Choroid plexus epithelial cell (primary cell): ENCODE measurements at places on chromosomes 2 and 18.

DNA sequence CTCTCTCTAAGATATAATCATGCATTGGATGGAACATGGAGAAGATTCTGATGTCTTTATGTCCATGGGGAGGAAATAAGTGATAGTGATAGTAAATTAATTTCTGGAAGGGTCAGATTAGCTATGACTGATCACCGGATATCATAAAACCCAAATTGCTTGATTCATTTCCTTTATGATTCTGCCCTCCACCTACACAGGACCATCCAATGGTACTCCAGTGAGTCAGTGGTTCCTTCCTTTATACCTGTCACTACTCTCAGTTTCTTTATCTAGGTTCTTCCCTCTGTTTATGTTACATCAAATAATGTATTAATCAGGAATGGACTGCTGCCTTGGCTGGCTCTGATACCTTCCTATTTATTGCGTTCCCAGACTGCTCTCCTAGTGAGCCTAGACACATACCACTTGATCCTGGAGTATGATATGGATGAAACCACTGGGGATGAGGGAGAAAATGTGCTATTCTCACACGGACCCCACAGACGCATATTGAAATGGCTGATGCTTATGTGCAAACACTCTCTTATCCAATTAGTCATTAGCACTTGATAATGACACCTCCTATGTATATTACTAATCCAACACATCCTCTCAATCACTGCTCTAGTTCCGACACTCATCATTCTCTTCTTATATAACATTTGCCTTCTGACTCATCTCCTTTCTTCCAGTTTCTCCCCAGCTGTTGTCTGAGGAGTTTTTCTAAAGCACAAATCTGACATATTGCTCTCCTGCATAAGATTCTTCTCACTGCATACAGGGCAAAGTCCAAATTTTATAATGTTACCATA, 315.6 kb downstream of the INSIG2 start:
- DNase-seq, result no peak

GRCh38 chr2:168147830-168148794, 99.3 kb downstream of the STK39 start:
- DNase-seq, result no peak

DNA sequence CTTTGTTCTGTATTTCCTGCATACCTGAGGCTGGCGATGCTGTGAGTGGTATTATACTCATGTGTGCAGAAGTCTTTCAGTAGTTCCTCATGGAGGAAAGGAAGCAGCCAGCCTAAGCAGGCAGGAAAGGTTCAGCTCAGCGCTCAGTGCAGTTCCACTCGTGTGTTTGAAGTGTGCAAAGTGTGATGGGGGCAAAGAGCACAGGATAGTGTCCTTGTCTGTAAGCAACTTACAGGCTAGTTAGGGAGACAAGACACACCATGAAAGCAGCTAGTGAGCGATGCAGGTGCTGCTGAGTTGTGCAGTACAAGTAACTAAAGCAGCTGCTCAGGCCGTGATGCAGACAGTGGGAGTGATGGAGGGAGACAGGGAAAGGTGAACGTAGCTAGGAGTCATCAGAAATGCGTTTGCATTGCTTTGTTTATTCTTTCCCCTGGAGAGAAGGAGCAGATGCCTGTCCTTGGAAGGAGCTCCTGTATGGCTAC, 146.2 kb downstream of the LDLRAD4 start:
- DNase-seq, result no peak

GRCh38 chr2:56582570-56582969, 398.8 kb downstream of the CCDC85A start:
- no peak for DNase-seq

- DNase-seq, result no peak
Observed at GRCh38 chr2:58983111-58983510, 742.0 kb upstream of the FANCL start.

GRCh38 chr2:144477957-144478311, 42.0 kb downstream of the ZEB2 start:
- no peak for DNase-seq

DNA sequence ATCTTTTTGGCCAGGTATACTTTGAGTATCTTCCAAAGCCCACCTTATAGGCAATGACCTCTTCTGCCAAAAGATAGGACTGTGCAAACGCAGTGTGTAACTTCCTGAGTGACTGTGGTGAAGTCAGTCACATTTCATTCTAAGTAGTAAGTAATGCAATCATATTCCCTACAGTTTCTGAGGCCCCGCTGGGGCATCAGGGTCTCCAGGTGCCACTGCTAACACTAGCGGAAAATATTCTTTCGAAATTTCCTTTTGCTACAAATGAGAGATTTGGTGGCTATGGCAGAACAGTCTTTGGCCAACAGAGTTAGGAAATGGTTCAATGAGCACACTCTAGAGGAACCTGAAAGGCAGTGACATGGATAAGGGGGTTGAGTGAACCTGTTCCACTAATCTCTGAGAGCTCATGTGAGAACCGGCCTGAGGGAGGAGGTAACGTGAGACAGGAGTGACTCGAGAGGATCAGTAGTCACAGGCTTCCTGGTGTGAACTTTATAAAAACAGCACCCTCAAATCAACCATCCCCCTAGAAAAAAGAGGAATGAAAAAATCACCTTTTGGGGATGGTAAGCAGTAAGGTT, 102.6 kb upstream of the LPIN2 start:
- DNase-seq, result no peak

- DNase-seq, result no peak
Observed at GRCh38 chr2:175599966-175600831, 401.9 kb downstream of the LNPK start.

DNA sequence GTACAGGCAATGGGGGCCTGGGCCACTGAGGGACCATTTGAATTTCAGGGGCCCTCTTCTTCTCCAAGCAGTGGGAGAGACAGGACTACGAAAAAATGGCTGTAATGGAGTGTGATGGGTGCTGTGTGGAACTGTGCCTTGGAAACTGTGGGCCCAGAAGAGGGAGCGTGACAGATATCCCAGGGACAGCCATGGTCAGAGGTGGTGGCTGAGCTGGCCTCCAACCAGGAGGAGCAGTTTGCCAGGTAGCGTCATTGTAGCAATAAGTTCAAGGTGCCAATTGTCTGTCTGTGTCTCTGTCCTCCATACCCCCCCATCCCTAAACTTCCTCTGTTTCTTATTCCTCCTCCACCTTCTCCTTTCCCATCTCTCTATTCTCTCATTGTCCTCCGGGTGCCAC, 15.3 kb downstream of the THNSL2 start:
- no peak for DNase-seq

GRCh38 chr18:58417752-58418151, 211.1 kb downstream of the ALPK2 start:
- peak; percentile 65 for DNase-seq

- DNase-seq, result no peak
Observed at GRCh38 chr2:42957109-42957860, 164.9 kb upstream of the HAAO start.

DNA sequence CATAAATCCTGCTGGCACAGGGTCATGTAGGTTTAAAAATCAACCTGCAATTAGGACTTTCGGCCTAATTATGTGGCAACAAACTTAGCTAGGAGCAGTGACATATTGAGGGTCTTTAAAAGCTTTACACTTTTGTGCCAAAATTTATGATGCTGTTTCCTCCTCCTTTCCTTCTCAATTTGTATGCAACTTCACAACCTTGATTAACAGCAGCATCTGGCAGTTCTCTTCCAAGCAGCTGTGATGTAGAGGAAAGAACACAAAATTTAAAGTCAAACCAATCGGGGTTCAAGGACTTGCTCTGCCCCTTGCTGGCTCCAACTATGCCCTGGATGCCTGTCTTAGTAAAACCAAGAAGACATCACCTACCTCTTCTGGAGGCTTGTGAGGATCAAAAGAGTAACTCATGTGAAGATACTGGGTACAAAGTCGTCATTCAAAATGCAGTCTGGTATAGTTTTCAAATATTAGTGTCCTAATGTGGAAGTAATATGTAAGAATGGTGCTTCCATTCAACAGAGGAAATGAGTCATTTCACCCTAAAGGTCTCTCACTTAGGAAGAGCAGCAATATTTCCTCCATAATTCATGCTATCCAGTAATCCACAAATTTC, 94.7 kb downstream of the ANKRD44 start:
- peak; percentile 55 for DNase-seq

- DNase-seq, result no peak
Observed at GRCh38 chr2:222427646-222428301, 3.4 kb downstream of the SGPP2 start.

DNA sequence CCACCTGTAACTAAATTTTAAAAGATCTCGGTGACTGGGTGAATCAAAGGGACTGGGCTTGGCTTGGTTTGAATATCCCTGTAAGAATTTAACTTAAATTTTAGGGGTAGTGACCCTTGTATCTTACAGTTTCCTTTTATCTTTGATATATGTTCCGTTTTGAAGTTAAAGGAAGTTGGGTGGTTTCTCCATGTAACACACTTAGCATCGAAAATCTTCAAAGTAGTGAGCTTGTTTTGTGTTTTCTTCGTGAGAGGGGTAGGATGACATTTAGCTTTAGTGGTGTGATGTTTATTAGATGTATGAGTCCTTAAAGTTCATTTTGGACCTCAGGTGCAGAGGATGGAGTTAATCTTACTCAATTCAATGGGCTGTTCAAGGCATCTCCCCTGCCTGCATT, 1.6 kb downstream of the WDR7 start:
- DNase-seq, result no peak

DNA sequence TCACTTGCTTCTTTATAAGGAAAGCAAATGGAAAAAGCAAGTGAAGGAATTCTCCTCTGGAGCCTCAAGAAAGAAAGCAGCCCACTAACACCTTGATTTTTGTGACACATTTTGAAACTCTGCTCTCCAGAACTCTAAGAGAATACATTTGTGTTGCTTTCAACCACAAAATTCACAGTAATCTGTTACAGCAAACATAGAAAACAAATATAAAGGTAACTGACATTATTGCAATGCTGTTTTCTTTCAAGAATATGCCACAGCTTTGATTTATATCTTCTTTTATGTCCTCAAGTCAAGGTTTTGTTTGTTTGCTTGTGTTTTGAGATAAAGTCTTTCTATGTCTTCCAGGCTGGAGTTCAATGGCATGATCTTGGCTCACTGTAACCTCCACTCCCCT, 103.1 kb upstream of the FIGN start:
- no peak for DNase-seq

DNA sequence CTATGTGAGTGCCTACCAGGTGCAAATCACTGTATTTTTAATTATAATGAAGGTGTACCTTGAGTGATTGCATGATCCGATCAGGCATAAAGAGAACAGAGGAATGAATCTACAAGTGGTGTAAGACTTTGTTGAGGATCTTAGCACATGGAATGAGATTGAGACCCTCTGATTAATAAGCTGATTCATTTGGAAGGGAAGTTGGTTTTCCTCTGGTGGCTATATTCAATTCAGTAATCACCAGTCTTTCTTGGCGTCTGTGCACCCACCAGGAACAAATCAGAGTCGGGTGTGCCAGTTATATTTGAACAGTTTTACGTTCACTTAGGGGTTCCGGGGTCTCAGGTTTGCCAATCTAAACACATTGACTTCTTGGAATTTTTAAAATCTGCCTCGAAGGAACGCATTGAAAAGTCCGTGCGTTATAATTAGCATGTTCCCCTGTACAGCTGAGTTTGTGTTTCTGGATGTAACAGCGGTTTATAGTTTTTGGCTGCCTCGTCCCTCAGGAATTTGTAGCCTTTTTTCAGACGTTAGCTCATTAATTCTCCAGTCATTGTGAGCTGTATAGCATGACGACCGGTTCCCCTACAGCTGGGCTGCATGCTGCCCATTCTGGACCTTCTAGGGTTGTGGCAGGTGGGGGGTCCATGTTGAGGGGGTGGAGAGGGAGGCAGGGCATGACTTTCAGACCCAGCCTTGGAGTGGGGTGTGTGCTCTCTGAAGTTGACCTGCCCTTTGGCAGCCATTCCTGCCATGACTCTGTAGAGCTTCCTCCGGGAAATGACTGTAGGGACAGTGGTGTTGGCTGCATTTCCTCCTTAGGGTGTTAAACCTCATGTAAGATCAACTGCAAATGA, 20.3 kb downstream of the MYO1B start:
- DNase-seq, result peak; percentile 78

- DNase-seq, result peak; percentile 94
Observed at GRCh38 chr2:168632709-168633121, 169.7 kb upstream of the NOSTRIN start.

DNA sequence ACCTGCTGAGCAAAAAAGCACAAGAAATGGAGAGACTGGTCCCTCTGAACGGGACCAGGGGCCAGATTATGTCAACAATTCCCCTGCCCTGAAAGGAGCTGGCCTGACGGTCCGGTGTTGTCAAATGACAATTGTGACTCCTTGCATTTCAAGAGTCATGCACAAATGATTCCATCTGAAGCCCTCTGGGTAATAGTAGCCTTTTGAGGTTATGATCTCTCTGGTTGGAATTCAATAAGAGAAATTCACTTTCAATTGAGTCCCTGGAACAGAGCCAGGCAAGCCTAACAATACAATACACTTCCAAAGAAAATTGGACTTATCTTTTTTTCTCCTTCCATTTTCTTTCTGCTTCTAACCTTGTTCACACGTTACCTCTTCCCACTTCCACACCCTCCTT, 116.9 kb downstream of the C1D start:
- peak; percentile 13 for DNase-seq

DNA sequence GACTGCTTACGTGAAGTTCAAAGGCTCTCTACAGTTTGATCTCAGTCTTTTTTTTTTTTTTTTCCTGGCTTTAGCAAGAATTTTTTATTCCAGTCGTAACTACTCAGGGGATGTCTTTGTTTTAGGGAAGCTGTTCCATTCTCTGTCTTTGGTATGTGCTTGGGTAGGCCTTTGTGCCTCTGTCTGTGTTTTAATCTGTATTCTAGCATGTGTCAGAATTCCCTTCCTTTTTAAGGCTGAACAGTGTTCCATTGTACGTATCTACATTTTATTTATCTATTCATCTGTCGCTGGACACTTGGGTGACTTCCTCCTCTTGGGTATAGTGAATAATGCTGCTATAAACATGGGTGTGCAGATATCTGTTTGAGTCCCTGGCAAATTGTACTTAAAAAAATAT, 42.6 kb downstream of the MYO1B start:
- DNase-seq, result no peak

DNA sequence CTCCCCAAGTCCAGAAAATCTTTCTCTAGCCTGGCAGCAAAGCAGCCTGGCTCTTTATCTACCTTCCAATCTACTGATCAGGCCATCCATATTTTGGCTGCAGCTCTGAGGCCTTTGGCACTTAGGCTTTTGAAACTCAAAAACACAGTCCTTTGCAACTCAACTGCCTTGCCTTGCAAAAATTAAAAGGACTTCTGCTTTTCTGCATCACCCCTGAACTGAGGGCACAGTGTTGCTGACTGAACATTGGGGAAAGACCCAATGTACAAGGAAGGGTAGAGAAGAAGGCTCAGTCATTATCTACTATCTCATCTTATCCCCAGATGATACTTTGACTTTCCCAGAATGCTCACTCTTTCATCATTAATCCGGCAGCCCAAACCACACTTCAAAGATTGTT, 625.5 kb downstream of the ARHGAP15 start:
- no peak for DNase-seq

DNA sequence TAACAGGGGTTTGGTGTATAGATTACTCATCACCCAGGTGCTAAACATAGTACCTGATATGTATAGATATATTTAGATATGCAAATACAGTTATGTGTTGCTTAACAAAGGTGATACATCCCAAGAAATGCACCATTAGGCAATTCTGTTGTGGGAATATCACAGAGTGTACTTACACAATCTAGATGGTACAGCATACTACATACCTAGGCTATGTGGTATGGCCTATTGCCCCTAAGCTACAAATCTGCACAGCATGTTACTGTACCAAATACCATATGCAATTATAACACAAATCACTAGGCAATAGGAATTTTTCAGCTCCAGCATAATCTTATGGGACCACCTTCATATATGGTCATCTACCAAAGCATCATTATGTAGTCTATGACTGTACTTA, 43.5 kb upstream of the NPAS2 start:
- peak; percentile 38 for DNase-seq

- no peak for DNase-seq
Observed at GRCh38 chr18:48859311-48860268, 91.2 kb downstream of the SMAD7 start.
